ENCODE measurements at places on chromosomes 5 and 9.

- no peak for DNase-seq
Observed at GRCh38 chr9:99592834-99593574, 228.7 kb upstream of the NR4A3 start.

DNA sequence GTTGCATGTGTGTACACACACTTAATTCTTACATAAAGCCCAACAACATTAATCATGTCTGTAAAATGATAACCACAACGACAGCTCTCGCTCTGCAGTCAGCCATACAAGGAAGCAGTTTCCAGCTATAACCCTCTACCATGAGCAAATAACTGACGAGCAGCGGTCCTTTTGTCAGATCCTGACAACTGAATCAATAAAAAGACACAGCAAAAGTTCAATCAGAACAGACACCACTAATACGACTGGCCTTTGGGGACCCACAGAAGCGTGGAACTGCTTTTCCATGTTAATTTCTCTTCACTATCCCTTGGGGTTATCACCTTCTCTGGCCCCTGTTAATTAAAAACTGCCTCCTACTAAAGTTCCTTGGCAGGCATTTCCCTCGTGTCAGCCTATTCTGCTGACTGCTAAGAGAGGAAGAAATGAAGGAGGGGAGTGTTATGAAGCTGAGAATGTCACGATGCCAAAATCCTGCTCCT, 722.8 kb upstream of the GRAMD2B start:
- DNase-seq = no peak

- no peak for DNase-seq
Observed at GRCh38 chr9:131976157-131977108, 103.2 kb downstream of the MED27 start.

DNA sequence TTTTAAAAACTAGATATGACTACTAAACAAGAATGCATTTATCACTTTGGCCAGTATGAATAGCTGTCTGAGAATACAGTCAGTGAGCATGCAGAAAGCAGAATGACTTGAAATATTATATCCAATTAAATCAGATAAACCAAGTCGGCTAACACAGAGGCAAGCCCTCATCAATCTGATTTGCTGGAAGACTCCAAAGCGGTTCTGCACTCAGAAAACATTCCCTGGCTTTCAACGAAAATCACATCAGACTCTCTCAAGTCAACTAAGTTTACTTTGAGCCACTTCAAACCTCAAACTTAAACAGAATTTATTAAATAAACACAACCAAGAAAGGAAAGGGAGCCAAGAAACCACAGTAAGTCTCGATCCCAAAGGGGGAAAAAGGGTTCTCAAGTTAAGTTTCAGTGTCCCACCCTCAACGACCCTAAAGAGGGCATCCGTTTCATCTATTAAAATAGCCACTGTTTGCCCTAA, 1.4 kb downstream of the MYO10 start:
- DNase-seq = no peak

DNA sequence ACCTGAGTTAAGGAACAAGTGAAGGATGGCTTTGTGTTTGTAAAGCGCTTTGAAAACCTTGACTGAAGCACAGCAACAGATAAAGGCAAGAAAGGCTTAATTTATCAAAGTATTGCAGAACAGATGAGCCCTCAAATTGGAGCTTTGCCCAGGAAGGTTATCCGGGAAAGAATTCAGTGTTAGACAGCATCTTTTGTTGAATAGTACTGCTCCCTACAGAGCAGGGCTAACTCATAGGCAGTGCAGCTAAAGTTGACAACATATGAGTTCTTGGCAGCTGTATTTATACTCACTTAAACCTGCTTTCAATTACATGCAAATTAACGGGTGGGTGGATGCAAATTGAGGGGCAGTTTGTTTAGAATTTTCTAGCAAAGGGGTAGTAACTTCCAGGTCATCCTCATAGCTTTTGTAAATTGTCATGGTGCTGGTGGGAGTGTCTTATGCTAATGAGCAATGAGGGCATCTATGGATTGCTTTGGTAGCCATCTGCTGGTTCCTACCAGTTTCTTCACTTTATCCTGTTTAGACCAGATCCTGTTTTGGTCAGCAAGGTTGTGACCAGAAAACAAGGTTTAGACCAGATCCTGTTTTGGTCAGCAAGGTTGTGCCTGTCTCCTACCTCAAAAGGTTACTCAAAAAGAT, 105.8 kb downstream of the GDA start:
- DNase-seq = peak; percentile 45

DNA sequence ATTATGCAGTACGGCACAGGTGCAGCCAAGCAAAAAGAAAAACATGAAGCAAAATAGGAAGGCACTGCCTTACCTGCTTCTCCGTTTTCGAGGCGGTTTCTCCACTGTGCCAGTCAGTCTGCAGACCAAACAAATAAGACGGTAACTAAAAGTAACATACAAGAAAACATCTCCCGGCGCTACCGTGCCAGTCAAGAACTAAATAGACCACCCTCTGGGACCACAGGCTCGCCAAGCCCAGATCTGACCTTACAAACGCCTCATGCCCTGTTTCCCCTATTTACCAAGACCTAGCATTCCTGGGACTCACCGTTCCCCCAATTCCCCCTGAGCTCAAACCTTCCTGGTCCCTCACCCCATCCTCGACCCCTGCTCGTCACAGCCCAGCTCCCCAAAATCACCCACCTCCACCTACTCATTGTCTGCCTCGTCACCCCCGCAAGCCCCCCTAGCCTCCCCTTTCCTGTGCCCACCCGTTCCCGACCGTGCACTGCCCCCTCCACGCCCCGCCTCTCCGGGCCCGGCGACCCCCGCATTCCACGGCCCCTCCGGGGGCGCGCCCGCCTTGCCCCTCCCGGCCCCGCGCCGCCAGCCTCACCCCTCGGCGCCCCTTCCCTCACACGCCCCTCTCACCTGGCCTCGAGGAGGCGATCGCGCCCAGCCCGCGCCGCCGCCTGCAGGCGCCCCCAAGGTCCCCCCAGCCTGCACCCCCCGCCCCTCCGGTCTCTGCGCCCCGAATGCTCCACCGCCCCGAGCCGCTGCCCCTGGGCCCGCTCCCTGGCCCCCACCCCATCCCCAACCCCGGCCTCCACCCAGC, 560 bp downstream of the SCAI start:
- no peak for DNase-seq

All from T1000 (cell line).